Mesenchymal stem cell (in vitro differentiated cells and primary cell): ENCODE measurements at places on chromosomes 13 and 19.

GRCh38 chr19:49442771-49443365 is 1.5 kb upstream of the SLC17A7 start:
- H3K36me3 ChIP-seq = peaks cover 2% of the 10 kb centered on the region
- H3K27me3 ChIP-seq = peaks cover 45% of the 10 kb centered on the region
- DNase-seq = peak; percentile 92
- H3K4me3 ChIP-seq = peak overlapping the region; percentile 59
- peaks cover 13% of the 10 kb centered on the region for H3K4me1 ChIP-seq
- no peak overlapping the region for H3K27ac ChIP-seq

GRCh38 chr13:63910511-63910910 is 2494.9 kb upstream of the PCDH20 start:
- peak; percentile 34 for DNase-seq
- H3K27ac ChIP-seq = no peak overlapping the region
- H3K36me3 ChIP-seq = no peaks in the 10 kb centered on the region
- H3K27me3 ChIP-seq = no peaks in the 10 kb centered on the region
- no peaks in the 10 kb centered on the region for H3K4me1 ChIP-seq

DNA sequence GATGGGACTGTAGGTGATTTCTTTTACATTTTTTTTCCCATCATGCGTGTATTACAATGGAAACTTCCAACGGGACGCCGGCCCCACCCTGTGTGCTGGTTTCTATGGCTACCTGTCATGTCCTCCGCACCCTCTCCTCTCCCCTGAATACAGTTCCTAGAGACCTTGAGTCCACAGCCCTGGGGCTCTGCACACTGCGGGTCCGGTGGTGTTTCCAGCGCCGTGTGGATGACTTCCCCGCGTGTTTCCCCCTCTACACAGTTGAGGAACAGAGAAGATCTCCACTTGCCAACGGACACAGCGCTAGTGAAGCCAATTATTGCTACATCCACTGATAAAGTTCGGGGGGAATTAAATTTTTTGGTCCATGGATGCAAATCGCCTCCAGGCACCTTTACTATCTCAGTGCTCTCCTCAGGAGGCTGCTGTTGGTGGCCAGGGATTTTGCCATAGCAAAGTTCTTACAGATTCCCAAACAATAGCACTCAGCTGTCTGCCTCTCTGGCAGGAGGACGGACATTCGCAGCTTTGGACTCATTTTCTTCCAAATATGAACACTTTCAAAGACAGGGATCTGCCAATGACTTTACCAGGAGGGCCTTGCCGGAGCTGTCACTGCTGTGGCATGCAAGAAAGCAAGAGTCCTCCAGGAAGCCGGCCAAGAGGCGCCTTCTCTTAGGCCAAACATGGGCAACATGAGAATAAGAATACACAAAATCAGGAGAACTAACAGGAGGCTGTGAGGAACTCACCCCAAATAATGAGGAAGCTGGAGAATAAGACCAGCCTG is 39.3 kb upstream of the GAS6 start:
- peak overlapping the region; percentile 15 for H3K27ac ChIP-seq
- DNase-seq = no peak
- no peaks in the 10 kb centered on the region for H3K36me3 ChIP-seq
- H3K4me3 ChIP-seq = no peak overlapping the region
- H3K4me1 ChIP-seq = peaks cover 18% of the 10 kb centered on the region

GRCh38 chr13:87671753-87672605 is 808 bp downstream of the SLITRK5 start:
- no peak overlapping the region for H3K27ac ChIP-seq
- peak overlapping the region; percentile 74 for H3K4me3 ChIP-seq
- H3K4me1 ChIP-seq = peaks cover 9% of the 10 kb centered on the region
- peaks cover 56% of the 10 kb centered on the region for H3K27me3 ChIP-seq
- peaks cover 7% of the 10 kb centered on the region for H3K36me3 ChIP-seq

DNA sequence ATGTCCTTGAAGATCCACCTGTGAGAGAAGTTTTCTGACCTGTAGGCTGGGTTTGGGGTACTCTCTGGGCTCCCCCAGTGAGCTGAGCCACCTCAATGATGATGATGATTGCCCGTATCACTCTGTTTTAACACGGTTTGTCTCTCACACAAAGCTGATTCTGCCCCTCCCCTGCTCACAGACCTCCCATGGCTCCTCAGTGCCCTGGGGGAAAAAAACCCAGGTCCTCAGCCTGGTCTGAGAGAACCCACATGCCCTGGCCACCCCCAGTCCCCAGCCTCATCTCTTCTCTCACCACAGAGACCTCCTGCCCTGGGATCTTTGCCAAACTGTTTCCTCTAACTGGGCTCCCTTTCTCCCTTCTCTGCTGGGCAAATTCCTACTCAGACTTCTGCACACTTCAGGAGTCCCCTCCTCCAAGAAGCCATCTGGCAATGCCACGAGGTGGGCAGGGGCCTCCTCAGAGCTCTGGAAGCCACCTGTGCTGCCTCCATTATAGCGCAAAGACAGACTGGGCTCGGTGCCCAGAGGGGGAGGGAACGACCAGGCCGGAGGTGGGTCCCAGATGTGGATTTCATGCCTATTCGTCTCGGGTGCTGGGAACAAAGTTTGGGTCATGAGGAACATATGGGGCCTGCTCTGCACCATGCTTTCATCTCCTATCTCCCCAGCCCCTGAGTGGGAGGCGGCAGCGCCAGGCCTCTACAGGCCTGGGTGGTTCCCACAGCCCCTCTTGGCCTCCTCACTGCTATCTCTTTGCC is 8.5 kb upstream of the CA11 start:
- H3K36me3 ChIP-seq = no peaks in the 10 kb centered on the region
- H3K4me3 ChIP-seq = no peak overlapping the region
- DNase-seq = no peak
- peaks cover 18% of the 10 kb centered on the region for H3K4me1 ChIP-seq

GRCh38 chr19:40778706-40779284 is 748 bp downstream of the RAB4B start:
- H3K4me3 ChIP-seq = peak overlapping the region; percentile 86
- peaks cover 9% of the 10 kb centered on the region for H3K4me1 ChIP-seq
- peak overlapping the region; percentile 90 for H3K27ac ChIP-seq
- H3K27me3 ChIP-seq = no peaks in the 10 kb centered on the region
- no peak for DNase-seq
- peaks cover 1% of the 10 kb centered on the region for H3K36me3 ChIP-seq

DNA sequence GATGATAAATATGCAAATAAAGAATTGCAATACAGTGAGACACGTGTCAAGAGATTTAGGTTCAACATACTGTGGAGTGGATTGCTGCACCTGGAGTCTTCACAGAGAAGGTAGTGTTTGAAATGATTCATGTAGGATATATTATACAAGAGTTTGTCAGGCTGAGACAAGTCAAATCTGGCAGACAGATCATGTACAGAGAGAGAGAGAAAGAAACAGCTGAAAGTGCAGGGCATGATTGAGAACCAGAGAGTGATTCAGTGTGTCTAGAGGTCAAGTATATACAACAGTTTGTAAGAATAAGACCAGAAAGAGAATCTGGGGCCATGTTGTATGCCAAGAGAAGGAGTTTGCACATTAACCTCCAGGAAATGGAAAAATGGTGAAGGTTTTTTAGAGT is 2.1 kb upstream of the VWA8 start:
- H3K4me3 ChIP-seq = no peak overlapping the region
- DNase-seq = no peak
- H3K27ac ChIP-seq = no peak overlapping the region
- no peaks in the 10 kb centered on the region for H3K36me3 ChIP-seq
- H3K27me3 ChIP-seq = no peaks in the 10 kb centered on the region
- no peaks in the 10 kb centered on the region for H3K4me1 ChIP-seq

- peaks cover 29% of the 10 kb centered on the region for H3K27me3 ChIP-seq
- no peak for DNase-seq
- no peaks in the 10 kb centered on the region for H3K36me3 ChIP-seq
Measured at GRCh38 chr19:32676186-32676894, 692 bp downstream of the RGS9BP start.

GRCh38 chr19:3129112-3129511 is 6.7 kb upstream of the GNA15 start:
- DNase-seq = peak; percentile 68
- no peak overlapping the region for H3K27ac ChIP-seq
- no peaks in the 10 kb centered on the region for H3K36me3 ChIP-seq
- no peak overlapping the region for H3K4me3 ChIP-seq
- H3K27me3 ChIP-seq = no peaks in the 10 kb centered on the region

- peaks cover 1% of the 10 kb centered on the region for H3K27me3 ChIP-seq
- DNase-seq = no peak
- H3K27ac ChIP-seq = no peak overlapping the region
- H3K36me3 ChIP-seq = no peaks in the 10 kb centered on the region
Measured at GRCh38 chr19:2567580-2567979, 91.7 kb downstream of the GADD45B start.

GRCh38 chr13:112242777-112243176 is 133.4 kb upstream of the SPACA7 start:
- H3K27ac ChIP-seq = no peak overlapping the region
- H3K4me1 ChIP-seq = no peaks in the 10 kb centered on the region
- no peak for DNase-seq
- no peak overlapping the region for H3K4me3 ChIP-seq
- no peaks in the 10 kb centered on the region for H3K27me3 ChIP-seq
- no peaks in the 10 kb centered on the region for H3K36me3 ChIP-seq

GRCh38 chr19:17872251-17873001 is 681 bp downstream of the SLC5A5 start:
- peaks cover 53% of the 10 kb centered on the region for H3K27me3 ChIP-seq
- DNase-seq = no peak
- H3K4me3 ChIP-seq = no peak overlapping the region
- H3K4me1 ChIP-seq = peaks cover 10% of the 10 kb centered on the region
- no peak overlapping the region for H3K27ac ChIP-seq

DNA sequence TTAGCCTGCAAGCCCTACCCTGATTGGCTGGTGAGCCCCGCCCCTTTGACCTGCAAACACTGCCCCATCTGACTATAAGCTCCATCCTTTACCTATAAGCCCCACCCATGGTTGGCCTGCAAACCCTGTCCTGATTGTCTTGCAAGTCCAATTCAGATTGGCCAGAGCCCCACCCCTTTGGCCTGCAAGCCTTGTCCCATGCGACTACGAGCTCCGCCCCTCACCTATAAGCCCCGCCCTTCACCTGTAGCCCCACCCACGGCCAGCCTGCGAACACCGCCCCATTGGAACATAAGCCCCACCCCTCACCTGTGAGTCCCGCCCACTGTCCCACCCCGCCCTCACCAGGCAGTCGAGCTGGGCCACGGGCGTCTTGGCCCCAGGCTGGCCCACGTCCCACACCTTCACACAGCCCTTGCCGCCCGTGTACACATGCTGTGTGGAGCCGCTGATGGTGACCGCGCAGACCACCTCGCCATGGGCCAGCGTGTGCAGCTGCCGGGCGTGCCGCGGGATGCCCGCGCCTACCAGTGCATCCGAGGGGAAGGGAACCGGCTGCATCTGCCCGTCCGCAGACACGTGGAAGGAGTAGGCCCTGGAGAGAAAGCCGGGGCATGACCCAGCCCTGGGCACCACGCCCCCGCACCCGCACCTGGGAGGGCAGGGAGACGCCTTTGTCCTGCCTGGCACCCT is 22.9 kb downstream of the TLE2 start:
- no peak overlapping the region for H3K27ac ChIP-seq
- peaks cover 17% of the 10 kb centered on the region for H3K27me3 ChIP-seq
- DNase-seq = no peak
- no peak overlapping the region for H3K4me3 ChIP-seq
- H3K36me3 ChIP-seq = no peaks in the 10 kb centered on the region

- peaks cover 96% of the 10 kb centered on the region for H3K36me3 ChIP-seq
- no peak overlapping the region for H3K4me3 ChIP-seq
- H3K27ac ChIP-seq = peak overlapping the region; percentile 79
- DNase-seq = peak; percentile 53
Measured at GRCh38 chr19:43735957-43736356, 18.8 kb downstream of the SMG9 start.

- DNase-seq = no peak
- H3K27me3 ChIP-seq = peaks cover 17% of the 10 kb centered on the region
- no peaks in the 10 kb centered on the region for H3K36me3 ChIP-seq
- H3K27ac ChIP-seq = no peak overlapping the region
Measured at GRCh38 chr19:16249826-16250404, 52.2 kb downstream of the AP1M1 start.

- no peak overlapping the region for H3K27ac ChIP-seq
- no peak overlapping the region for H3K4me3 ChIP-seq
- H3K27me3 ChIP-seq = no peaks in the 10 kb centered on the region
- no peak for DNase-seq
Measured at GRCh38 chr13:110625771-110626321, 10.5 kb downstream of the NAXD start.

- H3K4me3 ChIP-seq = no peak overlapping the region
- H3K36me3 ChIP-seq = no peaks in the 10 kb centered on the region
- peaks cover 6% of the 10 kb centered on the region for H3K27me3 ChIP-seq
- H3K4me1 ChIP-seq = no peaks in the 10 kb centered on the region
Measured at GRCh38 chr19:32800754-32801153, 68.8 kb downstream of the SLC7A9 start.

GRCh38 chr13:41117869-41118268 is 14.7 kb downstream of the KBTBD6 start:
- H3K4me3 ChIP-seq = no peak overlapping the region
- no peaks in the 10 kb centered on the region for H3K27me3 ChIP-seq
- H3K36me3 ChIP-seq = no peaks in the 10 kb centered on the region
- H3K4me1 ChIP-seq = no peaks in the 10 kb centered on the region
- no peak for DNase-seq

GRCh38 chr13:114038211-114038613 is 64.3 kb upstream of the C13orf46 start:
- no peak overlapping the region for H3K27ac ChIP-seq
- H3K36me3 ChIP-seq = peaks cover 85% of the 10 kb centered on the region
- H3K4me3 ChIP-seq = no peak overlapping the region
- DNase-seq = no peak
- peaks cover 52% of the 10 kb centered on the region for H3K4me1 ChIP-seq
- H3K27me3 ChIP-seq = no peaks in the 10 kb centered on the region

GRCh38 chr13:84362777-84363176 is 480.5 kb upstream of the SLITRK1 start:
- no peak for DNase-seq
- no peaks in the 10 kb centered on the region for H3K36me3 ChIP-seq
- H3K27ac ChIP-seq = no peak overlapping the region
- H3K4me3 ChIP-seq = no peak overlapping the region
